ENCODE measurements at places on chromosomes 6 and 20.

- H3K27me3 ChIP-seq: no peaks in the 10 kb centered on the region
- H3K4me3 ChIP-seq: no peak overlapping the region
- H3K27ac ChIP-seq: no peak overlapping the region
- DNase-seq: no peak
Measured at GRCh38 chr20:33000802-33001466, 3.3 kb downstream of the SUN5 start.

DNA sequence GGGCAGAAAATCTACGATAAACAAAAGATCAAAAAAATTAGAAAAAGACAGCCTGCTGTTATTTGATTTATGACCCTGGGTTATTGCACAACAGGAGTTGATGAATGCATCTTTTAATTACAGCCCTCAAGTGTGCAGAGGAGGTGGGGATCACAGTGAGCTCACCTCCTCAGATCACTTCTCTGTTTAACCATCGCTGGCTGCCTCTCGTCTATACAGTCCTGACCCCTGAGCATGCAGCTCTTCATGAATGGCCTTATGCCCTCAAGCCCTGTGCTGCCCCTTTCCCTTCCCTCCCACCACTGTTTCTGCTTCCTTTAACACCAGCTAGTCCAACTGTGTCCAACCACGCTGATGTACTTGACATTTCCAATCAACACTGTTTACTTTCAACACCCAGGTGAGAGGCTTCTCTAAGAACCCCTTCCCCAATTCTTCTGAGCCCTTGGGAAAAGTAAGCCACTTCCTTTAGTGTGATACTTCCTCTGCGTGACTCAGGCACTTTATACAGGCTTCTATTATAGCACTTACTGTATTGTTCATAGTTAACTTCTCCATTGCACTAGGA lies 60.6 kb upstream of the RIPOR2 start:
- no peak for DNase-seq
- H3K36me3 ChIP-seq: peaks cover 11% of the 10 kb centered on the region
- peaks cover 37% of the 10 kb centered on the region for H3K4me1 ChIP-seq
- no peak overlapping the region for H3K4me3 ChIP-seq

GRCh38 chr6:25138934-25139415 lies 140.2 kb upstream of the CARMIL1 start:
- H3K36me3 ChIP-seq: peaks cover 75% of the 10 kb centered on the region
- H3K27me3 ChIP-seq: no peaks in the 10 kb centered on the region
- DNase-seq: no peak

- DNase-seq: no peak
- H3K4me3 ChIP-seq: peak overlapping the region; percentile 11
- peak overlapping the region; percentile 31 for H3K27ac ChIP-seq
Measured at GRCh38 chr6:53648184-53648943, 17.2 kb downstream of the KLHL31 start.

DNA sequence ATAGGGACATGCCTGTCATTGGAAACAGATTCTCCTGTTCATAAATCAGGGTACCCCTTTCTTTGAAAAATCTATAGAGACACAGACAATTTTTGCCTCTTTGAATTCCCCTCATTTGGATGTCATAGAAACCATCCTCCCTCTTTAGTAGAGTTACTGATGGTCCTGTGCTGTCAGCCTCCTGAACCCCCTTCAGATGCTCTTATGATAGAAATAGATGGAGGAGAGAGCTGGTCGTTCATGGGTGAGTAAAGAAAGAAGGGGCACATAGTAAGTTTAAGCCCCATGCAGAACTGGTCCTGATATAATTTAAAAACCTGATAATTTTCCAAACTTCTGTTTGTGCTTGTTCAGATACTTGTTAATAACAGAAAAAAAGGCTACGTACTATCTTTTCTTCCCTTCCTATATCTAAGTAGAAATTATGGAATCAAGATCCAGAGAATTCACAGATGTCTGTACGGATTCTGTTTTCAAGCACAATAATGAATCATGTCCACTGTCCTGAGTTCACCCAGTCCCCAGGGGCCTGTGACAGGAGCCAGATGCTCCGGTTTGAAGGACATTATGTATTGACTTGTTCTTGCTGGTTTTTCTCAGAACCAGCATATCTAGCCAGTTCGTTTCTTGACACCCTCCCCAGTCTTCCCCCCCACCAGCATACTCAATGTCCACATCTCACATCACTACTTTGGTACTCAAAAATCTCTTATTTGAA lies 78.1 kb downstream of the NCOA7 start:
- no peaks in the 10 kb centered on the region for H3K27me3 ChIP-seq
- no peak overlapping the region for H3K27ac ChIP-seq
- H3K4me1 ChIP-seq: peaks cover 3% of the 10 kb centered on the region
- DNase-seq: no peak

All from activated T-helper 2 cell treated with anti-CD3 and anti-CD28 coated beads, Interferon-gamma antibody, Interleukin-2, Interleukin-4, amounts not matched to agents 10 μg/mL and 5 μg/mL and 100 μg/mL, durations not matched to agents 14 hours and 24 hours and 36 hours (primary cell).